ENCODE measurements at places on chromosomes 12 and 14.

GRCh38 chr14:71918955-71919354, 13.3 kb upstream of the RGS6 start:
- no peak for DNase-seq

GRCh38 chr12:104864668-104865067, 93.4 kb downstream of the SLC41A2 start:
- no peak for DNase-seq

- DNase-seq = no peak
Measured at GRCh38 chr12:130960058-130960457, 6.4 kb downstream of the ADGRD1 start.

- DNase-seq = no peak
Measured at GRCh38 chr14:54533100-54533499, 23.4 kb downstream of the CGRRF1 start.

GRCh38 chr12:94726236-94726835, 76.0 kb upstream of the TMCC3 start:
- DNase-seq = no peak

GRCh38 chr14:49857427-49858003, 4.9 kb upstream of the NEMF start:
- DNase-seq = no peak

DNA sequence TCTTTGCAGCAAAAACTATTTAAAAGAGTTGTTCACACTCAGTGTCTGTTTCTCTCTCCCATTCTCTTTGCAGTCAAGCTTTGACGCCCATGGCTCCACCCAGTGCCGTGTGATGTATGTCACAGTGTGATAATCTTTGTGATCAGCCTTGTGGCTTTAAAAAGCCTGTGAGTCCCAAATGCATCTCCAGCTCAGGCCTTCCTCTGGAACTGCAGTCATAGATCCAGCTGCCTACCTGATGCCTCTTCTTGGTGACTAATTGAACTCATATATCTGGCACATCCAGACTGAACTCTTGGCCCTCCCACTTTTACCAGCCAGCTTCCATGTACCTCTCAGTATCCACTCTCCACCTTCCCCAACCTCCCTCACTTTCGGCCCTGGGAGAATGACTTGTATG, 182.8 kb upstream of the ARHGAP5 start:
- no peak for DNase-seq

DNA sequence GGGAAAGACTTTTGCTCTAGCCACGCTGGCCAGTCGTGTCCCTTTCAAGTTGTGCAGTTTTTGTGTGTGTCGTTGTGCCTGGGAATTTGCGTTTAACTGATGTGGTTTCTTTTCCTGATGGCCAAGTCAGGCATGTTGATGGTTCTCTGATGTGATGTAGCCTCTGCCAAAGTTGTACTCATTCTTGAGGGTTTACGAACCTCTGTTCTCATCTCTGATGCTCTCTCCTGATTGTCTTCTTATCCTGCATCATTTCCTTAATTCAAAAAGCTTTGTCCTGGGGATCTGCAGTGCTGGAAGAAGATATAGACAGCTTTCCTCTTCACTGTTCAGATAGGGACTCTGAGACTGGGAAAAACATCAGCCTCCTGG, 25.4 kb downstream of the CD9 start:
- no peak for DNase-seq

DNA sequence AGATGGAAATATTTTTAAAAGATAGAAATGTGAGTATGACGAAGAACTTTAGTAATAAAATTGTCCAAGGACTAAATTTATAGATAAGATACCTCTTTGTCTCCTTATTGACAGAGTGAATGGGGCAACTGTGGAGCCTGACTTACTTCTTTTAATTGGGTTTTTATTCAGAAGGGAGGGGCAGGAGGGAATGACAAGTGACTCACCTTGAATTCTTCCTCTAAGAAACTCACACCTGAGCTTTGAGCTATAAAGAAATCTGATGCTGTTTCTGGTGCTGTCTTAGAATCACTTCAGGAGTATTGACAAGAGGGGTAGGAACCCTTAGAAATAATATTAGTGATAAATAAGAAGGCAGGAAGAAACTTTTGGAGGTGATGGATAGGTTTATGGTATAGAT, 951 bp downstream of the NR1H4 start:
- DNase-seq = no peak

GRCh38 chr12:25113651-25114050, 81.3 kb downstream of the DNAI7 start:
- no peak for DNase-seq

Measured in activated naive CD8-positive, alpha-beta T cell treated with anti-CD3 and anti-CD28 coated beads, Interleukin-2, amount 50 U/mL, for 24 hours (primary cell).